Neural progenitor cell (in vitro differentiated cells): ENCODE measurements at places on chromosomes 16 and 17. TPM values are rescaled to one million over a fixed set of nuclear protein-coding genes. Genes with fewer than 3 reads are reported as not detected.
A peak's percentile ranks its signal among the peaks of the same experiment; 100 is the strongest.

GRCh38 chr17:40516581-40517285 is 15.3 kb upstream of the TNS4 start:
- no peak for DNase-seq

- peak; percentile 79 for DNase-seq
These were observed 309.9 kb upstream of the ASIC2 start for GRCh38 chr17:33602981-33603380.

DNA sequence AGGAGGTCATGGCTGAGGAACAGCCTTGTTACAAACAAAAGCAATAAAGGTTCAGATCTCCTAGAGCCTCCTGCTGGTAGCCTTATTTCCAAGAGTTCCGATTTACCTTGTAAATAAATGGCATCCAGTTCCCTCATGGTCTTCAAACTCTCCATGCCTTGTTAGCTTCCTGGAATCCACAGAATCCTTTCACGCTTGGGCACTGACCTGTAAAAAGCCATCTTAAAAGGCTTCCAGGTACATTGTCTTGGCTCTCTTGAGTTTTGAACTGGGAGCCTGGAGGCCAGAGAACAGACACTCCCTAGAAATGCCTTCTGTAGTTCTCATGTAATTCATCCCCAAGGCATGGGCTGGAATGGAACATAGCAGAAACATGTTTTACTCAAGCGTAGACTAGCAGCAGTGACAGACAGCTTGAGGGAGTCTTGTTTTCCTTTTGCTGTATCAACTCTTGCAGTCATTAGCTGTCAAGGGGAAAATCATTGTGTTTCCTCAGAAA is 207.9 kb downstream of the SNX29 start:
- peak; percentile 25 for DNase-seq

DNA sequence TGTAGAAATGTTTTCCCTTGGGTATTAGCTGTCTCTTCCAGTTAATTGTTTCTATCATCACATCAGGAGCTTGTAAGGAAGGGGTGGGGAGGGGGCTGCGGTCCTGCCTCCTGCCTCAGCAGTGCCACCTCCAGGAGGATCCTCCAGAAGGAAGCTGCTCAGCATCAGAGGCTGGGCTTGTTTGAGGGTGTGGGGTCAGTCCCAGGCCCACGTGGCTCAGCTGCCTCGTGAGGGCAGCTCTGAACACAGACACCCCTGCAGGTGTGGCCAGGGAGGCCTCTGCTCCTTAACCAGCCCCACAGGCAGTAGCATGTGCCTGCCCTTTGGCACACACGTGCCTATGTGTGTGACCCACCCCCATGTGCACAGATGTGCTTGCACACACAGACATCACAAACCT is 46.3 kb downstream of the MRM1 start:
- peak; percentile 52 for DNase-seq

DNA sequence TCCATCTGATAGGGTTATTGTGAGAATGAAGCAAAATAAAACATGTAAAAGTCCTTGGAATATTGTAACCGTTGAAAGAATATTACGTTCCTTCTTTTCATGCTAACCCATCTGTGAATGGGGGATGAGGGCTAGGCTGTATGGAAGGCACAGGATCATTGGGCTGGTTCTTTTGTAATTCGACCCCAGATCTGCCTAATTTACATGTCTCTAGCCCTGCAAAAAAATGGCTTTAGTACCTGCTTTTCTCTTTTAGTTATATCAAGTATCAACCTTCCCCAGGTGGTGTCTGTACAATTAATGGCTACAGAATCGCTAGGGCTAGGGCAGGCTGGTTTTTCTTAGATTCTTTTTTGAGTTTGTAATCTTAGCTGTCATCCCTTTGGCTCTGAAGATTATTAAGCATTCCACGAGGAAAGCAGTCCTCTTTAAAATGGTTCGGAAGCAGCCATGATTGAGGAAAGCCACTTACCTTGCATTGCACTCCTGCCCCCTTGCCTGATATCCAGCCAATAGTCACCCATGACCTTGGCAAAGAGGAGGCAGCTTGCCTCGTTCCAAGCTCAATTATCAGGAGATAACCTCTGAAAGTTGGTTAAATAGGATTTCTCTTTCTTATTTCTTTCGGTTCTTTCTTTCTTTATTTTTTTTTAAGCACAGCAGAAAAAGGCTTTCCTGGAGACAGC is 153.9 kb upstream of the ZKSCAN2 start:
- peak; percentile 20 for DNase-seq

GRCh38 chr17:40341808-40342503 is 22.6 kb downstream of the GJD3 start:
- peak; percentile 84 for DNase-seq

DNA sequence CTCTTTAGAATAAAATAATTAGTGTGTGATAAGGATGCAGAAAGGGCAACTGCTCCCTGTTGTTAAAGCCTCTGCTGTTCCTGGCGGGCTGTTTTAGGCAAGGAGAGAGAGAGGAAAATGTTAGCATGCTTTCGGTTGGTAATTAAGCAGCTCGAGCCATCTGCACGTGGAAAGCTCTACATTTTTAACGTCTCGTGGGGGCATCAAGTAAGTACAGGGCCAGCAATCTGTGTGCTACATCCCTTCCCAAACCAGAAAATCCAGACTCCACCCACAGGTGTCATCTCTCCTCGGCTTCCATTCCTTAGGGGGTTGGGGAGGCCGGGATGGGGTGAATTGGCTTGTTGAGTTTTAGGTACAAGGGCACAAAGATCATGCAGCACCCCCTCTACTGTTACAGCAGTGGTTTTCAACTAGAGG is 62.4 kb upstream of the MARCHF10 start:
- DNase-seq: peak; percentile 14

- DNase-seq: peak; percentile 96
These were observed at the start of gene ECI1 for GRCh38 chr16:2251296-2252111. TSS of gene ECI1 (minus strand) at chr16:2251587. CDS start at chr16:2251566, 21 bp downstream.

DNA sequence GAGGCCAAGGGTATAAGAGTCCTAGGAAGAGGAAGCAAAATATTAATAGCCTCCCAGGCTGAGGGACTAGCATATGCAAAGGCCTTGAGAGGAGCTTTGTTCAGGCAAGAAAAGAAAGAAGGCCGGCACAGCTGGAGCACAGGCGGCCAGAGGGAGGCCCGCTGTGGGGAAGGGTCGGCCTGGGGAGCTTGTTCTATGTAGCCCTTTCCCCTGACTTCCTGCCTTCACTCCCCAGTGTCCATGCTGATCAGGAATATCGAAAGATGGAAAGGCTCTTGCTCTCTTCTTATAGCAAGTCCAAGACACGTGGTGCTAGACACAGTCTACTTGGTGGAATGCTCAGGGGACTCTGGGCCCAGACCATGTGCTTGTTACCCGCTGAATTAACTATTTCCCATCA is 27.4 kb upstream of the HAS3 start:
- DNase-seq: peak; percentile 42

- DNase-seq: no peak
These were observed 6.7 kb downstream of the HS3ST3B1 start for GRCh38 chr17:14307560-14308024.

Gene ADGRG1
- total RNA-seq: 8.0 and 17.5 TPM in 2 replicates

Gene HOXB3
- total RNA-seq: not detected in 2 replicates

- no peak for DNase-seq
These were observed 16.4 kb downstream of the NTN1 start for GRCh38 chr17:9037736-9038135.

Gene ABCA9
- 0.03 and 0.13 TPM in 2 replicates for total RNA-seq

DNA sequence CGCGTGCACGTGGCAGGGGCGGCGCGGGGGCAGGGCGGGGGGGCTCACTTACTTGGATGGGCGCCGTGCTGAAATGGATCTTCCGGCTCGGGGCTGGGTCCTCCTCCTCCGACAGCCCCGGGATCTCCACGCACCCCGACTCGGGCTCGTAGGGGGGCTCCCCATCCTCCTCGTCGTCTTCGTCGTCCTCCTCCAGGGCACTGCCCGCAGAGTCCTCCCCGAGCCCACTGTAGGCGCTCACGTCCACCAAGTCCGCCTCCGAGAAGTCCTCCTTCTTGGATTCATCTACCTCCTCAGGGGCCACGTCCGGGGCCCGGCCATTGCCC is 1.4 kb downstream of the PPP1R9B start:
- no peak for DNase-seq

- DNase-seq: no peak
These were observed 53.6 kb upstream of the SCNN1B start for GRCh38 chr16:23248261-23249194.

Gene TPSAB1
- not detected in 2 replicates for total RNA-seq

GRCh38 chr17:39200070-39200879 is at the start of gene RPL19:
TSS of gene RPL19 (plus strand) at chr17:39200283. CDS start at chr17:39200345, 62 bp downstream.
- peak; percentile 90 for DNase-seq

GRCh38 chr16:27543801-27544200 is 5.9 kb downstream of the GTF3C1 start:
- no peak for DNase-seq

GRCh38 chr17:72618001-72618509 is 474.4 kb downstream of the SLC39A11 start:
- peak; percentile 16 for DNase-seq

DNA sequence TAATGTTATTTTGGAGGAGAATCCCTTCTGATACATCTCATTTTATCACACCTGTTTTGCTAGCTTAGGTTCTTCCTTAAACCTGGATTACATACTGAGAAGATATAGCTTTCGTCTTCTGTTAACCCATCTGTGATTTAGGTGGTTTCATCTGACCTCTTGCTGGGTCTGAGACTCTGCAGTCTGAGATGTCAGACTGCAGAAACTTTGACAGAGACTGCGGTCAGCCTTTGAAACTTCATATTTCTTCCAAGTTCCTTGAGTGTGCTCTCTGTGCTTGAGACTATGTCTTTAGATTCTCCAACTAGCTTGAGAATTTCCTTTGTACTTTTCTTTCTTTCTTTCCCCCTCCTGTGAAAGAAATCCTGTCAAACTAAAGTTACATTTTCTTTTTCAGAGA is 196.4 kb upstream of the MPHOSPH6 start:
- DNase-seq: no peak

DNA sequence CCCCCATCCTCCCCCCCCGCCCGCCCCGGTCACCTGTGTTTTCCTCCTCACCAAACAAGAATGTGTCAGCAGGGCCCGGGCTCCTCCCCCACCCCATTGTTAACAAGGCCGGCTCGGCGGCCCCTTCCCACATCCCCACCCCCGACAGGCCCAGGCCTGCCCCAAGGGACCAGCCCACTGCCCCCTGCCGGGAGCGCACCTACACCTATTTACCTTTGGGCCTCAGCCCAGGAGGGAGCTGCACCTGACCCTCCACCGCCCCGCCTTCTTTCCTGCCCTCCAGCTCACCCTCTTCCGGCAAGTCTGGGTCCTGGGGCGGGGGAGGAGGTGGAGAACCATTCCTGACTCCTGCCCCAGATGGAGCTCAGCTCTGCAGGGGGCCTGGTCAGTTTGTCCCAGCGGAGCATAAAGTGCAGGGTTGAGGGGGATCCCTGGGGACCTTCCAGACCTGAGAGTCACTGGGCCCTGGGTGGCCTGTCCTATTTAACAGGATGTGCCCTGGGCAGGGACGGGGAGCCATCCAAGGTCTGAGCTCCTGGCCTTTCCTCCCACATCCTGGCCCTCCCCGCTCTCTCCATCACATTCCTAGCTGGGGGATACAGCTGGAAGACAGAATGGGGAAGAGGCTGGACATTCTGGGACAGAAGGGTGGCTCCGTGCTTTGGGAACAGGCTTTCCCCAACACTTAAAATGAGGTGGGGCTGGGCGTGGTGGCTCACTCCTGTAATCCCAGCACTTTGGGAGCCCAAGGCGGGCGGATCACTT is 8.3 kb downstream of the FOXJ1 start:
- peak; percentile 55 for DNase-seq

GRCh38 chr17:335691-336090 is 16.9 kb downstream of the RPH3AL start:
- DNase-seq: peak; percentile 47

GRCh38 chr16:67229906-67230808 is 3.2 kb downstream of the TMEM208 start:
- DNase-seq: no peak

GRCh38 chr17:27384726-27385125 is 71.5 kb upstream of the KSR1 start:
- no peak for DNase-seq

DNA sequence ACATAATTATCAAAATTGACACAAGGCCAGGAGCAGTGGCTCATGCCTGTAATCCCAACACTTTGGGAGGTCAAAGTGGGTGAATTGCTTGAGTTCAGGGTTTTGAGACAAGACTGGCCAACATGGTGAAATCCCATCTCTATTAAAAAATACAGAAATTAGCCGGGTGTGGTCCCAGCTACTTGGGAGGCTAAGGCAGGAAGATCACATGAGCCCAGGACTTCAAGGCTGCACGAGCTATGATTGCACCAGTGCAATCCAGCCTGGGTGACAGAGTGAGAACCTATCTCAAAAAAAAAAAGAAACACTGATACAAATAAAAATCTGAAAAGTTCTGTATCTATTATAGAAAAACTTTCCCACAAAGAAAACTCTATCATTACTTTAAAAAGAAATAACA is 15.5 kb downstream of the MYH10 start:
- no peak for DNase-seq

DNA sequence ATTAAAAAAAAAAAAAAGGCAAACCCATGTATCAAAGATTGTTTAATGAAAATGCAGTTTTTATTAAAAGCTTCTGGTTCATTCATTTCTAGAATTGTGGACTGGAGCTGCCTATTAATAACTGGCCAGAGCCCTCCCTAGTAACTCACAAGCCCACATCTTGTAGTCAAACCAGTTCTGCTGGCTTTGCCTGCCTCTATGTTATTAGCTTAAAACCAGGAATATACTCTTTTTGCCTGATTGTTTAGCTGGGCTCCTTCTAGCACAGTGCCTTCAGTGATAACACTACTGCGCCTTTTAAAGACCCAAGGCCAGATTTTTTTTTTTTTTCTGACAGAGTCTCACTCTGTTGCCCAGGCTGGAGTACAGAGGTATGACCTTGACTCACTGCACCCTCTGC is 26.0 kb downstream of the TAC4 start:
- no peak for DNase-seq

- DNase-seq: peak; percentile 84
These were observed 30.3 kb downstream of the CHD9NB start for GRCh38 chr16:53022374-53022773.

GRCh38 chr17:39365872-39366271 is 35.6 kb downstream of the FBXL20 start:
- DNase-seq: no peak

GRCh38 chr16:22296225-22297113 is 740 bp upstream of the POLR3E start:
- peak; percentile 11 for DNase-seq

- peak; percentile 22 for DNase-seq
These were observed 115.6 kb downstream of the GNAO1 start for GRCh38 chr16:56306690-56307533.

GRCh38 chr17:78129351-78130089 is 965 bp upstream of the TMC6 start:
- DNase-seq: no peak

DNA sequence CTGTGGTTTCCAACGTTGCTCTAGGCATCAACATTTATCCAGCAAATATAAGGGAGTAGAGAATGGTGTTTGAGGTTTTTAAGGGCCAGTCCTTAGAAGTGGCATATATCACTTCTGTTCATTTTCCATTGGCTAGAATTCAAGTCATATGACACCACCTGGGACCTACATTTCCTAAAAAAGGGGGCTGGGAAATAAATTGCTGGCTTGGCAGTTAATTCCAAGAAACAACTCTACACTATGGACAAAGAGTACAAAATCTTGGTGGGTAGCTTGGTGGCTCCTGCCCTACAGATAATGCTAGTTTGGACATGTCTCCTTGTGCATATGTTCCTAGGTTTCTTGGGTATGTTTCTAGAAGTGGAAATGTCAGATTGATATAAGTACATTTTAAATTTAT is 7.6 kb downstream of the PPM1E start:
- no peak for DNase-seq

Gene IRX3
- total RNA-seq: 4.6 and 9.1 TPM in 2 replicates

Gene PLD2
- total RNA-seq: 23.8 and 36.0 TPM in 2 replicates
